ENCODE measurements at places on chromosomes 1 and 21.

- DNase-seq: no peak
These were observed 85.8 kb downstream of the SYF2 start for GRCh38 chr1:25146451-25146855.

DNA sequence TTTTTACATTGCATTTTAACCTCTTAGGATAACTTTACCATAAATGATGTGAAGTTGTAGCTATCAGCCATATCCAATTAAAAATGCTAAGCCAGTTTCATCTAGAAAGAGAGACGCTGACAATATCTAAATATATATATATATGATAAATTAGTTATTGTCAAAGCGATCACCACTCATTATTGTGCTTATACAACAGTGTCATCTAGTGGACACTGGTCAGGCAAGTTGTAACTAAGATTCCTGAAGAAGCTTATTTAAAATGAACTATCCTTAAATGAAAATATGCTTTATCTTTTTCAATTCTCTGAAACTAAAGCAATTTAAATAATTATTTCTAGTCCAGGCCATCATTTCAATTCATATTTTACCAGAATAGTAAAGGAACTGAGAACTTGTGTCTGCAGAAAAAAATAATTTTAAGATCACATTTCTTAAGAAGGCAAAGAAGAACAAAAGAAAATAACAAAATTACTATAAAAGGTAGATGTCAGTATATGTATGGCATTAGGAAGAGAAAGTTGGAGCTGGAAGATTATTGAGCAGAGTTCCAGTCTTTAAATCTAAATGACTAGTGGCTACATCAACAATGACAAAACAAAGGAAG, 193.3 kb upstream of the SNX7 start:
- no peak for DNase-seq

DNA sequence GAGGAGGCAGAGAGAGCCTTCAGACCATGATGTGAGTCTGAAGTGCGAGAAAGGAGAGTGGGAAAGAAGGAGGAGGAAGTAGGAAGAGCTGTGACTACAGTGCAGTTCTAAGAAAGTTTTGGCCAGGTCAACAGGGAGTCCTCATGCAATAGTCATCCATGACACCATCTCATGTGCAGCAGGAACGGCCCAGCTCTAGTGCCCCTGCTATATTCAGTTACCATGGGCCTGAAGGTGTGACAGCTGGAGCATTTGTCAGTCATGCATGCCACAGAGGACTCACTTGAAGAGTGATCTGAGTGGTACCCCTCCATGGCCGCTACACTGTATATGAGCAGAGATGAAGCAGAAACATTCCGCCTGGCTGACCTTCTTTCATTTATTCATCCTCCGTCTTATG, 77.9 kb downstream of the OMA1 start:
- DNase-seq: no peak

DNA sequence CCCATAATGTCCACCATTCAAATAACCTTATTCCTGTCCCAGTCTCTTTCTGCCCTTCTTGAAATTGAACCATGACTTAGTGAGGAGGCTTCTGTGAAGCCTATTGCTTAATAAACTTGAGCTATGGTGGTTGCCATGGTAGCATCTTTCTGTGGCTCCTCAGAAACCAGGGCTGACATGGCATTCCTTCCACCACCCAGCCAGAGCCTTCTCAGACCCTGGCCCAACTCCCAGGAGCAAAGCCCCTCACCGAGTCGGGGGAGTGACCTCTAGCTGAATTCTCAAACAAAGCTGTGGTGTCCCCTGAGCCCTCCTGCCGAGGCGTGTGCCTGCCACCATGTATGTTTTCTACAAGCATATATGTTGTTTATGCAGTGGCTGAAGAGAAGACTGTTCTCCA, 259.1 kb downstream of the CACNA1E start:
- DNase-seq: no peak

DNA sequence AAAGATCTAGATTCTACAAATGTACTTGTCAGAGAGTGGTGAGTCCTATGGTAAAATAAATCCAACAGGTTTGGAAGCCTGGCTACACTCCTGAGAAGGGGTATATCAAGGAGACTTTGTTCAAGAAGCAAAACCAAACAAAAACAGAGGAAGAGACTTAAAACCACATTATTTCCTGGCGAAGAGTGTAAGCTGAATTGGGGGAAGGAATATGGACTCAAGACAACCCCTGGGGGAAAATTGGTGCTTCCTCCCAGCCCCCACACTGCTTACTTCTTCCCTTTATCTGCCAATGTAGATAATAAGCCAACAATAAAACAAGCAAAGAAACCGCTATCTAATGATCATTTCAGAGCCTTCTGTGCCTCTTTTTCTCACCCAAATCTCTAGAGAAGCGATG, 48.4 kb upstream of the ZBTB18 start:
- DNase-seq: no peak

DNA sequence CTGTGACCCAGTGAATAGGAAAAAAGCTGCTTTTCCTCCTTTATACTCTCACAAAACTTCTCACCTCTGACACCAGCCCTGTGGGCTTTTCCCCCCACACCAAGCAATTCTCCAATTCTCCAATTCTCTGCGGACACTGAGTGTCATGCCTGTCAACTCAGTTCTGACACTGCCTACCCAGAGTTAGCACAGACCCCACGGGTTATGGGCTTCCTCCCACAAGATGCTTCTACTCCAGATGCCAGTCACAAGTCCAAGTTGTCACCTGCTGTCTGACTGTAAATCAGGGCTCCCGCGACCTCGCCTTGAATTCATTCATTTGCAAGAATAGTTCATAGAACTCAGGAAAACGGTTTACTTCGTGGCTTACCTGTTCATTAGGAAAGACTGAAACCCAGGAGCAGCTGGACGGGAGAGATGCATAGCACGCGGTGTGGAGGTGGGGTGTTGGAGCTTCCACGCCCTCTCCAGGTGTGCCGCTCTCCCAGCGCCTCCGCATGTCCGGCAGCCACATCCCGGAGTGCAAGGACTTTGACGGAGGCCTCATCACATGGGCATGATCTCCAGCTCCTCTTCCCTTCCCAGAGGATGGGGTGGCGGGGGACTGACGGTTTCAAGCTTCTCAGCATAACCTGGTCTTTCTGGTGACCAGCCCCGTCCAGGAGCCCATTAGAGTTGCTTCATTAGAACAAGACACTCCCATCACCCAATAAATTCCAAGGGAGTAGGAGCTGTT, 154.7 kb downstream of the PGBD5 start:
- no peak for DNase-seq

GRCh38 chr1:175481126-175482070, 262.0 kb downstream of the TNR start:
- DNase-seq: no peak

GRCh38 chr1:225762002-225762441, 15.6 kb upstream of the SRP9 start:
- no peak for DNase-seq

- no peak for DNase-seq
These were observed 54.7 kb downstream of the LRRC71 start for GRCh38 chr1:156975084-156975483.

DNA sequence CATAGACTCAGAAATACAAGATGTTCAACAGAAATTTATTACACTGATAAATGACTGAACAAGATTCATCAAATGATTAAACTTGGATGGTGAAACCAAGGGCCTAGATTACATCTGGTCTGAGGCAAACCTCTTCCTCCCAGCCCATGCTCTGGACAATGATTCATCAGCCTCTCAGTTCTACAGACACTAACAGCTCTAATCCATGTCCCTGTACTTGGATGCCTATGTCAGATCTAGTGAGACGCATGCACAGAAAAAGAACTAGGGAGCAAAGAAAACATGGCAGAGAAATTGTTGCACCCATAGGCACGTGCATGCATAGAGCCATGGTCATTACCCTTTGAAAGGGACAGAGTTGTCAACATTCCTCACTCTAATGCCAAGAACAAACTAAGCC, 250.1 kb downstream of the KCNH1 start:
- DNase-seq: no peak

Data from activated CD4-positive, alpha-beta T cell treated with anti-CD3 and anti-CD28 coated beads for 24 hours (primary cell).